A172 (cell line): ENCODE measurements at places on chromosomes 13 and 19.

- DNase-seq = peak; percentile 3
Observed at GRCh38 chr13:77979721-77980385, 61.2 kb upstream of the EDNRB start.

DNA sequence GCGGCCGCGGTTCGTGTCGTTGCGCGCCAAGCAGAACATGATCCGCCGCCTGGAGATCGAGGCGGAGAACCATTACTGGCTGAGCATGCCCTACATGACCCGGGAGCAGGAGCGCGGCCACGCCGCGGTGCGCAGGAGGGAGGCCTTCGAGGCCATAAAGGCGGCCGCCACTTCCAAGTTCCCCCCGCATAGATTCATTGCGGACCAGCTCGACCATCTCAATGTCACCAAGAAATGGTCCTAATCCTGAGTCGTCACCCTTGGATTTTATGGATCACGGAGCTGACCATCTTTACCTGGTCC is 475 bp downstream of the MRPL57 start:
- DNase-seq = no peak

DNA sequence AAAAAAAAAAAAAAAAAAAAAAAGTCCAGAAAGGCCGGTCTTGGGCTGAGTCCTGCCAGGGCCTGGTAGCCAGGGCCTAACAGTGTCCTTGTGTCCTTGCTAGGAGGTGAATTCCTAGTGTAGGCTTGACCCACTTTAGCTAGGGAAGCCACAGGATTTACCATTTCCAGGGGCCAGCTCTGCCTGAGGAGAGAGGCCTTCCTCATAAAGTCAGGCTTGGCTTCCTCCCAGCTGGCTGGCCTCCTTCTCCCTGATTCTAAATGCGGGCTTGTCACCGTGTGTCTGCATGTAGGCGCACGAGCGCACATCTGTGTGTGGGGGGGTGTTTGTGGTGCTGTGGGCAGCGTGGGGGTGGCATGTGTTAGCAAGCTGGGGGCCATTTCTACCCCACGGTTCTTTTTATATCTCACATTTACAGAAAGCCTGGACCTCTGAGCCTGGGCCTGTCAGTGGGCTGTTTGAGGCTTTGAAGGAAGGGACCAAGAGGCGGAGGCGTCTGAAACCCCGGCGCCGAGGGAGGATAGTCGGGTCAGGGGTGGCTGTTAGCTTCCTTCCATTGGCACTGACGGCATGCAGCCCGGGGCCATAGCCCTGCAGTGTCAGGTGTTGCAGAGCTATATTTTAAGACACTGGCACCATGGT is 31.7 kb downstream of the IER2 start:
- peak; percentile 70 for DNase-seq

DNA sequence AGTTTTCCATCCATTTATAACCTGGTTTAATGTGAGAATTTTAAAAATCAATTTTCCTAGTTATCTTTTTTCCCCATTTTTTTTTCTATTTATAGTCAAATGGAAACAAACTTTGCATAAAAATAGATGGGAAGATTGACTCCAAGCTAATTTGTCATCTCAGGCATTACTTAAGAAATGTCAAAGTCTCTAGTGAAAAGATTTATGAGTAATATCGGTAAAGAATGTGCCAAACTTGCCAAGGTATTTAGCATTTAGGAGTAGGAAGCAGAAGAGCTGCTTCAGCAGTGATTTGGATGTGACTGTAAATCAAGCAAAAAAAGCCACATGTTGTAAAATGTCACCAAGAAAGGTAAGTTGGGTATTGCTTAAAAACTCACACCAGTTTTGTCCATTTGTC is 108.6 kb downstream of the LACC1 start:
- DNase-seq = no peak

DNA sequence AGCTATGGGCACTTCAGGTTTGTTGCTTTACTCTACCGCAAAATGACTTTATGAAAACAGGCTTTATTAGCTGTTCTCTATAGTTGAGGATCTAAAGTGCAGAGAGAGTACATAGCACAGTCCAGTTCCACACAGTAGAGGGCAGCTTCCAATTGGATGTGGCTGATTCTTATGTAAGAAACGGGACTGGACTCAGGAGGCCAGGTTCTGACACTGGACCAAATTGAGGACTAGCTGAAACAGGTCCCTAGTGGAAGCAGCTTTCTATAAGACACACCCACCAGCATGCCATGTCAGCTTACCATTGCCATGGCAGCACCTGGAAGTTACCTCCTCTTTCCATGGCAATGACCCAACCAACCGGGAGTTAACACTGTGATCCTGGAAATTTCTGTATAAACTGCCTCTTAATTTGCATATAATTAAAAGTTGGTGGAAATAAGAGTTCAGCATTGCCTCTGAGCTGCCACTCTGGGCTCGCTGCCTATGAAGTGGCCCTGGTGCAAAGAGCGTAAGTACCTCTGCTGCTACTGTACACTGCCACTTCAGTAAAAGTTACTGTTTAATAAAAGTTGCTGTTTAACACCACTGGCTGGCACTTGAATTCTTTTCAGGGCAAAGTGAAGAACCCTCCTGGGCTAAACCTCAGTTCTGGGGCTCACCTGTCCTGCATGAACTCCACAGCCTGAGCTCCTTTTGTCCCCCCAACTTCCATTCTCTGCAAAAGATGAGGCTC is 211.9 kb upstream of the SLC10A2 start:
- DNase-seq = no peak
